ENCODE measurements at places on chromosomes 7 and 10. TPM values are rescaled to one million over a fixed set of nuclear protein-coding genes. Genes with fewer than 3 reads are reported as not detected.

HPS1 gene
- 16.3 TPM for polyA plus RNA-seq

BTBD16 gene
- polyA plus RNA-seq: 0.13 TPM

GPRIN2 gene
- polyA plus RNA-seq: 0.24 TPM

PLAC9 gene
- 59.1 TPM for polyA plus RNA-seq

- DNase-seq: no peak
These were observed 81.0 kb downstream of the EZH2 start for GRCh38 chr7:148803094-148803493.

DNA sequence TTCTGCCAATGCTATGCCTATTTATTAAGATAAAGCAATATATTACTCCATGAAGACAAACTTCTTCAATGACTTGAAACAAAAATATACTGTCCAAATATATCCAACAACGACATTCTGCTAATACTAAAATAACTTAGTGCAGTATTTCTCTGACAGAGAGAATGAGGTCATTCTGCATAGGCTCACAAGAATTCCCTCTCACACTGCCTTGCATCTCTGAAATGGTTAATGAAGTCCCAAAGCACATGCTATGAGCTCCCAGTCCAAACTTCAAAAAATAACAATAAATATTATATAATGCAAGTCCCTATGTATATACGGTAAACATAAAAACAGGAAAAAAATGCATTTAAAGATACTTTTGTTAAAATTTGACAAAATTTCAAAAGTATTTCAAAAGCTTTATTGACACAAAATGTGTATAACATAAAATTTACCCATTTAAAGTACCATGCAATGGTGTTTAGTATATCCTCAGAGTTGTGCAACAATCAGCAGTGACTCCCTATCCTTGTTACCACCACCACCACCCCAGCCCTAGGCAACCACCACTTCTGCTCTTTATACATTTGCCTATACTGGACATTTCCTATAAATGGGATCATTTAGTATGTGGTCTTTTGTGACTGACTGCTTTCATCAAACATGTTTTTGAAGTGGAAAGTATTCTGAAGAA lies 27.6 kb downstream of the CHCHD3 start:
- DNase-seq: no peak

All from forelimb muscle (tissue), 1 donor.